Activated CD4-positive, alpha-beta T cell treated with anti-CD3 and anti-CD28 coated beads for 48 hours (primary cell): ENCODE measurements at places on chromosomes 12 and 14.

- no peak for DNase-seq
Observed at GRCh38 chr14:97275276-97275675, 478.1 kb downstream of the VRK1 start.

GRCh38 chr14:100653409-100653808, 66.2 kb upstream of the BEGAIN start:
- DNase-seq: peak; percentile 54

GRCh38 chr12:52836042-52836466, 1.9 kb upstream of the KRT79 start:
- peak; percentile 79 for DNase-seq

GRCh38 chr14:80213602-80214001, 2.3 kb upstream of the DIO2 start:
- peak; percentile 16 for DNase-seq

- no peak for DNase-seq
Observed at GRCh38 chr12:80068173-80068572, 31.2 kb upstream of the OTOGL start.

- DNase-seq: no peak
Observed at GRCh38 chr14:37753459-37753858, 158.0 kb downstream of the TTC6 start.

- DNase-seq: no peak
Observed at GRCh38 chr12:93990832-93991803, 157.3 kb upstream of the PLXNC1 start.

- DNase-seq: no peak
Observed at GRCh38 chr12:2673966-2674810, 120.6 kb upstream of the FKBP4 start.

- DNase-seq: no peak
Observed at GRCh38 chr12:10031771-10032175, 1.3 kb downstream of the CLEC9A start.

GRCh38 chr12:45281994-45282393, 66.1 kb downstream of the ANO6 start:
- DNase-seq: no peak

DNA sequence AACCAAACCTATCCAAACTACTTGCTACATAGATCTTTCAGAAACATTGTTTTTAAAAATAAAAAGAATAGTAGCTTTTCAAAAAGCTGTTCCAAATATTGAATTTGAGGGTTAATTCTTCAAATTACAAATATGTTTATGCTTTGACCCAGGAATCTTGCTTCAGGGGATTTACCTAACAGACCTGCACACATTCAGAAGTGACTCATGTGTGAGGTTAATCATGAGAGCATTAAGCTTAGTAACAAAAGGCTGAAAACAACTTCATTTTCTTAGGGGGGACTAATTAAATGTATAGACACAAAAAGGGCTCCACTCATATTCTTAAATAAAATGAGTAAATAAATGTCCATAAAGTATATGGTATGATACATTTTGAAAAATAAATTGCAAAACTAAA, 672.4 kb upstream of the FLRT2 start:
- DNase-seq: no peak

DNA sequence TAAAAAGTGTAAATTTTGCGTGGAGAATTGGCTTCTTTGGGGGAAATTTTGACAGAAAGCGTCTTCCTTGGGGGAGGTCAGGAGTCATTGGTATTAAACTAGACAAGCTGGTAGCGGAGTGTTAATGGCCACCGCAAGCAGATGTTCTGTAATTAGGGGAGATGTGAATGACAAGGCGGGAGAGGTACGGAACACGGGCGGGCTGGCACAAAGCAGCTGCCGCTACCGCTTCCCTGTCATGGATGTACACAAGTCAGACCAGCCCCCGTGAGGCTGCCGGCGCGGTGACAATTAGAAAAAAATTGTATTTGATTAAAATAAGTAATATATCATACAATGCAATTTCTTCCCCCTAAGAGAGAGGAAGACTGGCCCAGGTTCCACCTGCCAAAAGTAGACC, 501.6 kb downstream of the VRK1 start:
- no peak for DNase-seq

DNA sequence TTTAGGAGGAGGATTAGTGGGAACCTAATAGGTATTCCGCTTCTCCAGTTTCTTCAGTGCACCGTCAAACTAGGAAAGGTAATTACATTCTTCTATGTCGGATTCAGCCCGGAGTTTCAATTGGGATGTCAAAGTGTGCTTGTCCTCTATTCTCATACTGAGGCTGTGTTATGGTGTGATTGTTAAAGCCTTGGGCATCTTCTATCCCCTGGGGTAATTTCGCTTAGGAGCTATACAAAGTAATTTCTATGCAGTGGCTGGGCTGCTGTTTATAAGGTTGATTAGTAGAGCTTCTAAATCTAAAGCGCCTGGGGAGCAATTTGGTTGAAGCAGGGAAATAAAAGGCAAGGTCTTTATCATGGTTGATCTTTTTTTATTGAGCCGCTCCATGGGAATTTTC, 399.6 kb downstream of the ZFP36L1 start:
- DNase-seq: no peak

- no peak for DNase-seq
Observed at GRCh38 chr14:59154373-59154772, 34.1 kb upstream of the DAAM1 start.

GRCh38 chr12:76874027-76874426, 4.8 kb downstream of the CSRP2 start:
- DNase-seq: no peak

DNA sequence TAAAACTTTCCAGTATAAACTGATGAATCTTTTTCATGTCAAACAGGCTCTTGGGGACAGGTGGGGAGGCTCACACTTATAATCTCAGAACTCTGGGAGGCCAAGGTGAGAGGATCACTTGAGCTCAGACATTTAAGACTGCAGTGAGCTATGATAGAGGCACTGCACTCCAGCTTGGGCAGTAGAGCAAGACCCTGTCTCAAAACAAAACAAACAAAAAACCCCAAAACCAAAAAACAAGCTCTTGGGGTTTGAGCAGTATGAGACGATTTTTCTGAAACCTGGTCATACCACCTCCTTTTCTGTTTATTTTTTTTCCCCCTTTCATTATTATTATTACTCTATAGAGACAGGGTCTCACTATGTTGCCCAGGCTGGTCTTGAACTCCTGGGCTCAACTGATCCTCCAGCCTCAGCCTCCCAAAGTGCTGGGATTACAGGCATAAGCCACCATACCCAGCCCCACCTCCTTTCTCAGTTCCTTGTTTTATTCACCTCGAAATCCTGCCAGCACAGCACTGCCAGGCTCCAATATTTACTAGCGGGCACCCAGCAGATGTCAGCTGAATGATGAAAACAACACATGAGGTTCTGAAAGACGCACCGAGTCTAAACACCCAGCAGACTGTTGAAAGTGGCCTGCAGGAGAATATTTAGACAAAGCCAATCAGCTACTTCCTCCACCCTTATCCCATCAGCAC, 19.5 kb upstream of the CDK17 start:
- DNase-seq: no peak

DNA sequence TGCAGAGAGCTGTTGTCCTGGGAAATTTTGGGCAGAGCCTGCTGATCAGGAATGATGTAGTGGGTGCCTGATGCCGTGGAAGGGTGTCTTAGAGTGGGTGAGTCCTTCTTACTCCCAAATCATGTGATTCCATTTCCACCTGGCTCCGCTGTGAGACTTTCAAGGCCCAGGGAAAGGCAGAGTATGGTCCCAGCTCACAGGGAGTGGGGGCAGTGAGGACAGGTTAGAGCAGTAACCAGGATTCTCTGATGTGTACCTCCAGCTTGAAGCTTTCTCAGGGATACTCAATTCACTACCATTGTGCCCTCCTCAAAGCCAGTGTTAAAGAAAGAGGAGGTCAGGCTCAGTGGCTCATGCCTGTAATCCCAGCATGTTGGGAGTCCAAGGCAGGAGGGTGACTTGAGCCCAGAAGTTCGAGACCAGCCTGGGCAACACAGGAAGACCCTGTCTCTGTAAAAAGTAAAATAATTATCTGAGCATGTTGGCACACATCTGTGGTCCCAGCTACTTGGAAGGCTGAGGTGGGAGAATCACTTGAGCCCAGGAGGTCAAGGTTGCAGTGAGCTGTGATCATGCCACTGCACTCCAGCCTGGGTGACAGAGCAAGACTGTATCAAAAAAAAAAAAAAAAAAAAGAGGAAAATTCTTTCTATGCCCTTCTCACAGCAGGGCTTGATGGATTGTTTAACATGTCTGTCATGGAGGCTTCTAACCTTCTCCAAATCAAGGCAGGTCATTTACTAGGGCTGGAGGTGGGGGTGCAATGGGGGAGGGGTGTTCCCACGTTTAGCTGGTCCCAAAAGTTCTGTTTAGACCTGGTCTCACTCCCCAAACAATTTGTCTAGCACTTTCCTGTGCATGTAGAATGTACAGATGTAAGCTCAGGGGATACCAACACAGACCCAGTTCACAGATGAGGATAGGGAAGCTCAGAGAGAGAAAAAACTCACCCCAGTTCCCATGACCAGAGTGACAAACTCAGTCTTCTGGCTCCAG, 12.5 kb upstream of the IQSEC3 start:
- DNase-seq: no peak

DNA sequence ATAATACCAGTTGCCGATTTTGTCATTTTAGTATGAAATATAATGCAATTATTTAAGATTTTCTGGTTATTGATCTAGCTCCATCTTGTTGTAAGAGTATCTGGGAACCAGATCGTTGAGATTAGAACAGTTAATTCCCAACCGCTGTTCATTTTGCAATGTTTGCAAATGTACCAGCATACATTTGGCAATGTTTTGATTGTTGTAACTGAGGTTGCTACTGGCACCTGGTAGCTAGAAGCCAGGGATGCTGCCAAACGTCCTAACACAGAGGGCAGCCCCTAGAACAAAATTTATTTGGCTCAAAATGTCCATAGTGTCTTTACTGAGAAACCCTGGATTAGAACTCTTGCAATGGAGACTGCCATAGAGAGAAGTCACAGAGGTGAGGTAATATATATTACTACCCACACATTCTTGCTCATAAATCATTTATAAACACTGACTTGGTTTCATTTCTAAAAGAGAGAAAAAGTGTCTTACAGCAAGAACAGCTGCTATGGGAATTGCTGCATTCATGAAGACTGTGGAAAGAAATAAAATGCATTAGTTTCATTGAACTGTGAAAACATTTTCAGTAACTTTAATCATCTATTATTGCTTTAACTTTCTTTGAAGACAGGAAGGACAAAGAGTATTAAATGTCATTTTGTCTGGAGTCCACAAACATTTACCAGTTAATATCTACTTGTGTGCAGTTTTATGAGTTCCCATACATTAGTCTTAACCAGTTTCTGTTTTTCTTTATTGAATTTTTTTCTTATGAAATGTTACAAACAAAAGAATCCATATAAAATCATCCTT, 46.2 kb downstream of the ABCC9 start:
- no peak for DNase-seq

GRCh38 chr12:26818636-26819035, 14.4 kb downstream of the ITPR2 start:
- DNase-seq: no peak

DNA sequence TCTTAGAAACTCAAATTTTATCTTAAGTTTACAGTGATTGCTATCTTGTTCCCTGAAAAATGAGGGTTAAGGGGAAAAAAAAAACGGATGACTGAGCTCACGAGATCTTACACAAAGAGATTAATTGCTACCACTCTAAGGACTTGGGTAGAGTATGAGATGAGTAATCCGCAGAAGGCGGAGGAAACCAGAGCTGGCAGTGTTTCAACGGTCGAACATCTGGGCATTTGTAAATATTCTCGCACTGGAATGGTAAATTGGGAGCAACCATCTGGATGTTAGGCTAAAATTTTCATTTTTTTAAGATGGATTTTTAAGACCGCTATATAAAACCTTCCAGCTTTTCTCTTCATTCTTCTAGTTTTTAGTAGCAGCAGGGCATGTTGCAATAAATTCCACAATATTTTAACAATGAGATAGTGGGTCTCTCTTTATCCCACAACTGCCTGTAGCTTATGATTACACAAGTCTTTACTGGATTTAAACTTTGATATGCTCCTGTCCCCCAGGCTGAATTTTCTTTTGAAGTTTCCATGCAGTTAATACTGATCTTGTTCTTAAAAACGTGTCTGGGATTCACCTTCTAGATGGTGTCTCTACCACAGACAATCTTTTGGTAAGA, 1324.1 kb downstream of the AACS start:
- no peak for DNase-seq
